ENCODE measurements at places on chromosomes 16 and 17.

DNA sequence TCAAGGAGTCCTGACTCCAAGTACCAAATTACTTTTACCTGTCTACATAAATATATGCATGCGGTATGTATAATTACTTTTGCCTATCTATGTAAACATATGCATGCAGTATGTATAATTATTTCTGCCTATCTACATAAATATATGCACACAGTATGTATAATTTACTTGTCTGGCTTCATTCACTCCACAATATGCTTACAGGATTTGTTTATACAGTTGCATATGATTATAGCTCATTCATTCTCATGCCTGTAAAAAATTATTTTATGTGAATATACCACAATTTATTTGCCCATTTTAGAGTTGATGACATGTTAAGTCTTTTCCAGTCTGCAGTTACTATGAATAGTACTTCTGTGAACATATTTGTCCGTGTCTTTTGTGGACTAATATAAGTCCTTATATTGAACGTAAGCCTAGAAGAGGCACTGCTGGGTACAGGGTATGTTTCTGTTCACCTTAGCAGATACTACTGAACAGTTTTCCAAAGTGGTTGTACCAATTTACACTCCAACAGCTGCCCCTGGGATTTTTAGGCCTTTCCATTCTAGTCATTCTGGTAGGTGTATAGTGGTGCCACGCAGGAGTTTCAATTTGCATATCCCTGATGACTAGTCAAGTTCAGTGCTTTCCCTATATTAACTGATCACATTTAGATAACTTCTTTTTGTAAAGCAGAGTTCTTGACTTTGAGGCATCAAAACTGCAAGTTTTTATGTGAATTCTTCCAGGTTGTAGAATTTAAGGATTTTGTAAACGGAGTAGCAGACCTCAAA is 47.0 kb downstream of the MARVELD3 start:
- no peak for DNase-seq

GRCh38 chr16:11806721-11807120 is 9.7 kb upstream of the ZC3H7A start:
- no peak for DNase-seq

DNA sequence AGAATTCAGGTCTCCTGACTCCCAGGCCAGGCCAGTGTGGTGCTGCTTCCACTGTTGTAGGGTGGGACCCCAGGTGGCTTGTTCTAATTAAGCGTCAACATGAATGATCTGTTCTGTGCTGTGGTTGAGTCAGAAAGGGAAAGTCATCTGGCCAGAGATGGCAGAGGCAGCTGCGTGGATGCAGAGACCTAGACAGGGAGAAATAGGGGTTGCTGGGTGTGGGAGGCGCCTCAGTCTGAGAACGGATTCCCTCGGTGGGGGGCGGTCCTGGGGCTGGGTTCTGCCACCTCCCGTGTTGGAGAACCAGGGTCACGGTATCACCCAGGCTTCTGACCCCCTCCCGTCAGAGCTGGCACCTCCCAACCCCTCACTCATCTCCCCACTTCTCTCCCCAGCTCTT is 5.6 kb downstream of the FBRS start:
- no peak for DNase-seq

DNA sequence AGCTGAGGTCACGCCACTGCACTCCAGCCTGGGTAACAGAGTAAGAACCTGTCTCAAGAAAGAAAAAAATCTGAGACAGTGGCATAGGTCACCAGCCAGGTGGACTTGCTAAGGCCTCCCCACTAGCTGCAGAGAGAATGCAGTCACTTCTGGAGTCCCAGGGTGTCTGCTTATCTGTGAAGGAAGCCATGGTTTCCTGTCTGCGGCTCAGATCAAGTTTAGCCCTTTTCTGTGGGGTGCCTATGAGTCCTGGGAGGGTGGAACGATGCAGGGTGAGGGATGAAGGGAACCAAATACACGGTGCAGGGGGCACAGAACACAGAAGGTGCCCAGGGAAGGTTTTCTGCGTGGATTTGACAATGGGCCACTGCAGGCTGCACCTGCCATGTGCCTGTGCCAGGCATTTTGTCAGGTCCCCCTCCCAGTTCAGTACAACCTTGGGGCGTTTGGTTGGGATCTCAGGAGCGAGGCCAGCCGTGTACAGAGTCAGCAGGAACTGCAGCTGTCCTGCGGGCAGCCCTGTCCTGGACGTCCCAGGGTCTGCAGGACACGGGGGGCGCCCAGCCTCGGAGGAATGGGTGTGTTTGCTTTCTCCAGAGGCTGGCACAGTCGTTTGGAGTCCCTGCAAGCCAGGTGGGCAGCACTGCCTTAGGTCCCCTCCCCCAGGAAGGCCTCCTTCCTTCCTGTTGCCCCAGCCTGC is 41.8 kb downstream of the RAB11FIP4 start:
- no peak for DNase-seq

DNA sequence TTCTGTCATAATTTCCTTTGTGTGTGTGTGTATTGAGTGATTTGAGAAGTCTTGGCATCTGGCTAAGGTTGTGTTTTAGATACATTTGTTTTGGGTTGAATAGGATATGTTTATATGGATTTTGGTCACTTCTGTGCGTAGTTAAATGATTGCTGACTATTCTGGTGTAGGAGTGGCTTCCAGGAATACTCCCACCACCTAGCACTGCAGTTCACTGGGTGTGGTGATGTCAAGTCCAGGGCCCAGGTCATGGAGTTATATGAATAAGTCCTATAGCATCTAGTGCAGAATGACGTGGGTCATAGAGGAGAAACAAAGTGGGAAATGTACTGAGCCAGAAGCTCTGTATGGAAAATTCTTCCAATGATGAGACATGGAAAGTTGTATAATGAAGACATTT is 465.4 kb upstream of the CCL2 start:
- DNase-seq = no peak

GRCh38 chr17:51911237-51911636 is 247.3 kb downstream of the CA10 start:
- no peak for DNase-seq

DNA sequence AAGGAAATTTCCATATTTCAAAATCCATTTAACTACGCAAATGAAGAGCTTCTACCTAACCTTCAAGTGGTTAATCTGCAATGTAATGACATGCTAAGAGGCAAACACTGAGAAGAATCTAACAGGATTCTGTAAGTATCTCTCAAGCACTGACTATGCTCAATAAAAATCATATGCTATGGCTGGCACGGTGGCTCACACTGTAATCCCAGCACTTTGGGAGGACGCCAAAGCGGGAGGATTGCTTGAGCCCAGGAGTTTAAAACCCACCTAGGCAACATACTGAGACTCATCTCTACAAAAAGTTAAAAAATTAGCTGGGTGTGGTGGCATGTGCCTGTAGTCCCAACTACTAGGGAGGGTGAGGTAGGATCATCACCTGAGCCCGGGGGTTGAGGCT is 32.7 kb downstream of the GNA13 start:
- no peak for DNase-seq

- no peak for DNase-seq
Observed at GRCh38 chr16:29984764-29985147, 10.7 kb downstream of the HIRIP3 start.

DNA sequence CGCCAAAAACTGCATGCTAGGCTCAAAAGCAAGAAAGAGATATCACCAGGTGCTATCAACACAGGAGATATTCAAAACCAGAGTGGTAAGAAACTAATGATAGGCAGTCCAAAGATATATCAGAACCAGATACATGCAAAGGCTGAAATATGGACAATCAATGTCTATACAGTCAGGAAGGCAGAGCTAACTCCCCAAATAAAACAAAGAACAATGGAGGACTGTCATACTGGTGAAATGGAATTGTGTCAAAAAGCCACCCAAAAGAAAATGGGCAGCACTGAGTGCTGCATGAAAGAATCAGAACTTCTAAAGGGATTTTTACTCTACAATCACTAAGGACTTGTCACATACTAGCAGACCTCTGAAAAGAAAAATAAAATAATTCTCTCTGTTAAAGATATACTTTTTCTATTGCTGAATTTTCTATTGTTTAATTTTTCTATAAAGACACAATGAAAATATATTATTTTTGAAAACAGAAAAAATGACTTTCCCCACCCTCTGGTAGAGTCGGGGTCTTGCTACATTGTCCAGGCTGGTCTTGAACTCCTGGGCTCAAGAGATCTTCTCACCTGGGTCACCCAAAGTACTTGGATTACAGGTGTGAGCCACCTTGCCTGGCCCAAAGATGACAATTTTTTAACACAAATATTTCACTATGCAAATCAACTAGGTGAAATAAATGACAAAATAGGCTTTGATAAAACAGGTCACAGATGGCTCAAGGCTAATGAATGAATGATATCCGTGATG is 98.2 kb downstream of the USP32 start:
- no peak for DNase-seq

DNA sequence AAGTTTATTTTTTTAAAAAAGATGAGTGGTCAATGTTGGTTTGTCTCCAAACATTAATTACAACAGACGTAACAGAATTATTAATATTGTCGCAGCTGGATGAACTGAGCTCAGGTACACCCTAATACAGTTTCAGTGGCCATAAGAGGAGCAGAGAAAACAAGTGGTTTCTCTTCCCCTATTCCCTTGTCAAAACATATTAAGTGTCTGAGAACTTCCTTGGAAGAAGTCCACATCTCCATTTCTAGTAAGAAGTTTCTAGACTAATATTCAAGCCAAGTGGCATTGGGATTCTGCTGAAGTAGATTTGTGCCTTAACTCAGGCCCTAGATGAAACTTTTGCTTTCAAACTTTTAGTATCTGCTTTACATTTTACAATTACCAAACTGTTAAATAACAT is 47.7 kb downstream of the GNA13 start:
- no peak for DNase-seq

GRCh38 chr16:19524616-19525384 is 1.1 kb downstream of the CCP110 start:
- no peak for DNase-seq

- no peak for DNase-seq
Observed at GRCh38 chr17:19286751-19287341, 49.7 kb downstream of the EPN2 start.

DNA sequence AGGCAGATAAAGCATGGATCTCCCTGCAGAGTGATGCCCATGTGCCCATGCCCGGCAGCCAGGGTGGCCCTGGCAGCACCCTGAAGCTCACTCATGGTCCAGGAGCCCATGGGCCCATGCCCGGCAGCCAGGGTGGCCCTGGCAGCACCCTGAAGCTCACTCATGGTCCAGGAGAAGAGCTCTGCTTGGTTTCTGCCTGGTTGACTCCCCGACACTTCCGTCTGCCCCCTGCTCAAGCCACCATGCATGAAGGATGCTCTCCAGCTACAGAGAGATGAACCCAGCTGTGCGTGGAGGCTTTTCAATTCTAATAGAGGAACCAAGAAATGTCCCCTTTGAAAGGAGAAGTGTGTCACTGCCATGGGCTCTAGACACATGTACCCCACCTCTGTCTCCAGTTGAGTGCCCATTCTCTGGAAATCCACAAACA is 8.7 kb downstream of the CCL17 start:
- no peak for DNase-seq

DNA sequence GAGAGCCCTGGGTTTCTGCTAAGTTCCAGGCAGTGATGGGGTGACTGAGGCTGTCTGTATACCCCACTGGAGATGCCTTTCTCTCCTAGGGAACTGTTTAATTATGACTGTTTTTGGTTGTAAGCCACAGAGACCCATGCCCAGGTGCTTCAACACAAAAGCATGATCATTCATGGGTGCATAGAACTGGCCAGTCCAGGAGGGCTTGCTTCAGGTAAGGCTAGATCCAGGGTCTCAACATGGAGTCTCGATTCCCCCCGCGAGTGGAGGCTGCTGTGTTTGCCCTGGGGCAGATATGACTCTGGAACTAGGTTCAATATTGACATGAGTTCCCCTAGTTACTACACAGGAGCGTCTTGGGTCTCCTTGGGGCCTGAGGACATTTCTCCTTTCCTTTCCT is 17.8 kb downstream of the NAGPA start:
- no peak for DNase-seq

DNA sequence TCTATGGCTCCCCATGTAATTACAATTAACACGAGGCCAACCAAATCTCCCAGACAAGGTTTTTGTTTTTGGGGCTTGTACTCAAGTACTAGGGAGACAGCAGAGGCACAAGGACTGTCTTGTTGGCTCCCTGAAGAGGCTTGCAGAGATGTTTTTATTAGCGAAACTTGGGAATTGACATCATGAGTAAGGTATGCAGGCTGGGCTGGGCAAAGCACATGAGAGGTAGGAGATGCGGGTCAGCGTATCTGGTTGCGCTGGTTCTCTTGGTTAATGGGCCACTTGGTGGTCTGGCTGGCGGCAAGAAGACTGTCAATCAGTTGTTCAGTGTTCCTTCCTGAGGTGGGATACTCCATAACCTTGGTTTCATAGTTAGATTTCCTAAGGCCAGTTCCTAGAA is 28.9 kb downstream of the LCMT1 start:
- no peak for DNase-seq

DNA sequence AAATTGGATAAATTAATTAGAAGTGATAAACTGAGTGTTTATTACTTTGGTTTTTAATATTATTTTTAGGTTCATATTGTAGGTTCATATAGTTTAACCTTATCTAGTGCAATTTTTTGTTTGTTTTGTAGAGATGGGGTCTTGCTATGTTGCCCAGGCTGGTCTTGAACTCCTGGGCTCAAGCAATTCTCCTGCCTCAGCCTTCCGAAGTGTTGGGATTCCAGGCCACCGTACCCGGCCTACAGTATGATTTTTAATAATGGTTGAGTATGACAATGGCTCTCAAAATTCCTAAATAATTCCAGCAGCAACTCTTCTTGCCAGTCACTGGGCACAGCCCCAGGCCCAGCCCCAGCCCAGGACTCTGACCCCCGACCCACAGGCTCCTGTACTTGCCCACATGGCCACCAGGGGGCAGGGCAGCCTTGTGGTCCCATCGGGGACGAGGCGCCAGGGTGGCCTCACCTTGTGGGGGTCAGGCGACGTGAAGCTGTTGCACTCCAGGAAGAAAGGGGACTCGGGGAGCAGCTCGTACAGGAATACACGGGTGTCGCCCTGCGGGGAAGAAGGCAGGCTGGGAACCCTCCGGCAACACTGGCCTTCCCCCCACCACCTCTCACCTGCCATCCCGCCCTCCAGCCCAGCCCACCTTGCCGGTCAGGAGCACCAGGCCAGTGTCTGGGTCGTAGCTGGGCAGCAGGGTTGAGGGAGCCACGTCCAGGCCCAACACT is 7.9 kb upstream of the PAM16 start:
- DNase-seq = no peak
